Right ventricle myocardium inferior (tissue), 1 donor: ENCODE measurements at places on chromosomes 5 and 9.

DNA sequence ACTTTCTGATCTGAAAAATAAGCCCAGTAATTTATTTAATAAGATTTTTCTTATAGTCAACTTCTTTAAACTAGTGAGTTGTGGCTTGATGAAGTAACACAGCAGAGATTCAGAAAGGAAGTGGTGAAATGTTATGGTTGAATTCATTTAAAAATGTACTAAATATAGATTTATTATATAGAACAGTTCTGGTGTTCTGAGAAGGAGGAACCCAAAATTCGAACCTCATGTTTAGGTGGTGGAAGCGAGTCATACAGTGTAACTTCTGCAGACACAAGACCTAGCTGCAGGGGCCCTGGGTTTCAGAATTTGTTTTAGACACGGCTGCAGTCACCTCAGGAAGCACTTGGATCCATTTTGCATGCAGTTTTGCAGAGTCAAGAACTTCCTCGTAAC, 188.2 kb downstream of the TRIO start:
- no peak for DNase-seq

GRCh38 chr9:118263949-118264348, 559.7 kb downstream of the TLR4 start:
- no peak for DNase-seq

- peak; percentile 31 for DNase-seq
These were observed 1.1 kb downstream of the EPB41L4B start for GRCh38 chr9:109319626-109320241.

GRCh38 chr5:96683392-96683791, 21.2 kb downstream of the CAST start:
- no peak for DNase-seq

- no peak for DNase-seq
These were observed 85.4 kb downstream of the HSD17B4 start for GRCh38 chr5:119537704-119538103.

DNA sequence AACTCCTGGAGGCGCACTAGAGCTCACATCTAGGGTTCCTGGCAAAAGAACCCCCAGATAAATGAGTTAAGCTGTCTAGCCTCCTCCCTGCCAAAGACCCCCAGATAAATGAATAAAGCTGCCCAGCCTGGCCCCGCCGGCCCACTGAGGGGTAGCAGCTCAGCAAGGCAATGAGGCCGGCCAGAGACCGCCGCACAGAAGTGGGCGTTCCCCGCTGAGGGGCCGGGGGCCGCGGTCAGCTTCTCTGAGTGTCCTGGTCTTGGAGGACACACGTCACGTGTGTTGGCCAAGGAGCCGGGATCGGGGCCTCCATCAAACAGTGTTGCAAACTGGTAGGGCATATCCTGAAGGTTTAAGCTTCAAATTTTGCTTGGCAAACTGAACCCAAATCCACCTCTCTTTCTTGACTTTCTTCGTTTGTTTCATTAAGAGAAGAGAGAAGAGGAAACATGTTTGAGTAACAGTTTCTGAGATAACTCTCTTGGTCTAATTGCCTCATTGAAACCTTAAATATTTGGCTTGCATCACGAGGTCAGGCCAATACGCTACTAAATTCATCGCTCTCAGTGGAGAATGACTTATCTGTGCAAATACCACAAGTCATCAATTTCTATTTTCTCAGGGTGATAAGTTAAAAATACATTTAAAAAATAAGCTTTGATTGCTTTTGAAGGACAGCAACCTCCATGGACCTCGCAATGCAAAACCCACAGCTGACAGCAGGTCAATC, 11.7 kb upstream of the SLC12A7 start:
- no peak for DNase-seq

DNA sequence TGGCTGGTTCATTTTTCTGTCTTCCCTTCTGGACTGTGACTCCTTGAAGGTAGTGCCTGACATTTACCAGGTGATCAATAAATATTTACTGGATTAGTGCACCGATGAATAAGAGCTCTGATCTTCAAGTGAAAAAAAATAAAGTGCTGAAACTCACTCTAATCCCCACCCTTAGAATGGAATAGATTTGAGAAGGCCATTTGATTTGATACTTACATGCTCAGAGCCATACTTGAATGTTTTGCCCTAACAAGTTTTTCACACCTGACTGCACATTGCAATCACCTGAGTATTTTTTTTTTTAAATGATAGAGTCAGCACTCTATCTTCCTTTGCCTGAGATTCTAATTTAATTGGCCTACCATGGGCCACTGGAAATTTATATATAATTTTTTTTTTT, 105.7 kb downstream of the LRRC70 start:
- no peak for DNase-seq

DNA sequence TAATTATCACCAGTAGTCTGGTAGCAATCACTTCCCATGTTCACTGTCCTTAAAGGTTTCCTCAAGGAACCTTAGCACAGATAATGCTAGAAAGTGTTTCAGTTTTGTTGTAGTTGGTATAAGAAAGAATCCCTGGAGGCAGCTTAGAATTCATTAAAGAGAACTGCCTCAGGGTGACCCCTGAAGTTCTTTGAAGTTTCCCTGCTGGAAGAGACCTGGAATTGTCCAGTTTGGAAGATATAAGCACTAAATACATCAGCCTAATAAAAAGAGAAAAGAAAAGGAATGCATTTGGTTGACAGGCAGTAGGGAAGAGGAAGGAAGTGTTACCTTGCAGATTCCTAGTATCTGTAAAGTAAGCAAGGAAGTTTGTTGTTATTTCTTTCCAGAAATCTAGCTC, 999.6 kb upstream of the DMAC1 start:
- no peak for DNase-seq

GRCh38 chr9:16450578-16450977, 419.9 kb downstream of the BNC2 start:
- no peak for DNase-seq

DNA sequence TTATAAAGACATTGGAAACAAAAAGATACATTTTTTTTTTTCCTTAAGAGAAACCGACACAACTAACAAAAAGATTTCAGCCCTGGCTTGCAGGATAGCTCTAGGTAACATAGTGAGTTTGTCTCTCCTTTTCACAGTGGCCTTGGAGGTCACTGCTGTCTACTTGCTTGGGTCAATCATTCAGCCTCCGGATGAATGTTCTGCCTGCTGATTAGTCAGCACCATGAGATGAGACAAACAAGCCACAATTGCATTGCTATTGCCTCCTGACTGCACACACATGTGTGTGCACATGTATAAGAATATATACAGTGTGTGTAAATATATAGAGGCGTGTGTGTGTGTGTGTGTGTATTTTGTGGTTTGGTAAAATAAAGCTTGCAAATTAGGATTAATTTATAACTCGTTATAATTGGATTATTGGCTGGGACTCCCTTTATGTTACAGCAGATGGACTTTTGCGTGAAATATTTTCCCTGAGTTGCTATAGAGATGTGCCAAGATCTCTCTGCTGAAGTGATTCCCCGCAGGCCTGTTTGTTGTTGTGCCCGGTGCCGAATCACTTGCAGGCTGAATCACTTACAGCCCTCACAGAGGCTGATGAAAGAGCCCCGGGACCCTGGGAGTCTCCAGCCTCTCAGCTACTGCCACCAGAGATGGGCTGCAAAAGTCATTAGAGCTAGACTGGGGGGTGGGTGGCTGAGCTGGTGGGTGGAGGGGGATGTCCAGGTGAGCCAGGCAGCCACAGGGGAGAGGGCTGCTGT, 161.2 kb downstream of the FGF18 start:
- DNase-seq, result no peak

GRCh38 chr9:79145442-79145841, 426.3 kb upstream of the TLE4 start:
- DNase-seq, result no peak

DNA sequence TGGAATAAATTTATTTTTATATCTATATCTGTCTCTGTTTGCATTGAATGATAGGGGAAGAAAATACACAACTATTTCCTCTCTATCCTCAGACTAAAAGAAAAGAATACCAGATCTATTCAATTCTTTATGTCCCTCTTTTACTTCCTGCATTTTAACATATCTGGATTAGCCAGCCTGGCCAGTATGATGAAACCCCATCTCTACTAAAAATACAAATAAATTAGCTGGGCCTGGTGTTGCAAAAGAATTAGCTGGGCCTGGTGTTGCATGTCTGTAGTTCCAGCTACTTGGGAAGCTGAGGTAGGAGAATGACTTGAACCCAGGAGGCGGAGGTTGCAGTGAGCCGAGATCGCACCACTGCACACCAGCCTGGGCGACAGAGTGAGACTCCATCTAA, 182.0 kb downstream of the LURAP1L start:
- DNase-seq, result no peak

GRCh38 chr9:2403701-2404100, 217.9 kb upstream of the VLDLR start:
- no peak for DNase-seq

GRCh38 chr5:39175273-39175955, 43.9 kb downstream of the FYB1 start:
- no peak for DNase-seq

GRCh38 chr9:128317629-128318028, 4.6 kb downstream of the TRUB2 start:
- no peak for DNase-seq

DNA sequence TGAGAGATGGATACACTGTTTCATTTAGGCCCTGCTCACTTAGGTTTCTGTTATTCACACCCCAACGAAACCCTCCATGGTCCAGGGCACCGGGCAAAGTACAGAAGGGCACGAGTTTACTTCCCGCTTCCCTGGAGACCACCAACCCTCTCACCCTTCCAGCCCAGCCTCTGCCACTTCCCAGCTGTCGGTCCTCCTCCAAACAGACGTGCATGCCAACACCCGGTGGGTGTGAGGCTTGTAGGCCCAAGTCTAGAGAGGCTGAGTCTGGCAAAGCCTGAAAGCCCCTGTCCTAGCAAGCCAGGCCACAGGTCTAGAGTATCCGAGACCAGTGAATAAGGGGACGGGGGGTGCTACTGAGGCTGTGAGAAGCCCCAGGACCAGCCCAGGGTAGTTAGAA, 7.1 kb upstream of the FGFR4 start:
- DNase-seq, result no peak

DNA sequence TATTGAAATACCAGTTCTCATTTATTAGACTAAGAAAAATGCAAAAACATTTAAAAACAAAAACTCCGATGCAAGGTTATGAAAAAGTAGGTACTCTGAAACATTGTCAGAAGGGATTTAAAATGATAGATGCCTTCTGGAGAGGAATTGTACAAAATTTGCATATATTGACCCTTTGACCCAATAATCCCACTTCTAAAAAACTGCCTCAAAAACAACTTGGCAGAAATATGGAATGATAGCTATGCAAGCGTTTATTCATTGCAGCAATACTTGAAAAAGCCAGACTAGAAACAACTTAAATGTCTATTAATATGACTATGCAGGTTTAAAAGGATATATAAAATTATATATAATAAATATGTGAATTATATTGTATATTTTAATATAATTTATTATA, 118.4 kb downstream of the PLK2 start:
- DNase-seq, result no peak

DNA sequence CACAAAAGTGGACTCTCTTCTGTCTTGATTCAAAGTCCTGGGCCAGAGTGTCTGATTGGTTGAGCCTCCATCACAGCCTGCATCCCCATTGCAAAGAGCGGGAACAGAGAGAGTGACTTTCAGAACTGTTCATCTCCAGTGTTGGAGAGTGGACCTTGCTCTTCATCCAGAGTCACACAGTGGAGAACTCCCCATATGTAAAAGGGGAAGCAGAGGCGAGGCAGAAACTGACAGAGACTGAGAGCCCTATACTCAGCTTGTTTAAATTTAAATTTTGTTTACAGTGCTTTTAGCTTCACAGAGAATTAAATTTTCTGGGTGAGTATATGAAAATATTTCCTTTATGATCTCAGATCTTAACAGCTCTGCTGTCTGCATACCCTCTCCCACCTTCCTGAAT, 70.0 kb upstream of the SSBP2 start:
- no peak for DNase-seq

DNA sequence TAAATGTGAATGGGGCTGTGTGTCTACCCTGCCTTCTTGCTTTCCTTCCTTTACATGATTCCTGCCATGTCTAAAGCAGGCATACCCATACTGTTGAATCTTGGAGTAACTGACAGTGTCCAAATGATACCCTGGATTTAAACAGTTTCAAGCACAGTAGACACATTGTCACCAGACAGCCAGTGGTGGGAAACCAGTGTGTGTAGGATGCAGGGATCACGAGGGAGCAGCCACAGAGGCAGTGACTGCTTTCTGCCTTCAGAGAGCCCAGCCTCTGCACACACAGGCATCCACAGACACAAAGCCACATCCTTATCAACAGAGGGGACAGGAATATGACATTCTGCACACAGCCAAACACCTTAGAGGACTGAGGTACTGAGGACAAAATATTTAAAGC, 184.2 kb upstream of the TBCA start:
- DNase-seq, result no peak

DNA sequence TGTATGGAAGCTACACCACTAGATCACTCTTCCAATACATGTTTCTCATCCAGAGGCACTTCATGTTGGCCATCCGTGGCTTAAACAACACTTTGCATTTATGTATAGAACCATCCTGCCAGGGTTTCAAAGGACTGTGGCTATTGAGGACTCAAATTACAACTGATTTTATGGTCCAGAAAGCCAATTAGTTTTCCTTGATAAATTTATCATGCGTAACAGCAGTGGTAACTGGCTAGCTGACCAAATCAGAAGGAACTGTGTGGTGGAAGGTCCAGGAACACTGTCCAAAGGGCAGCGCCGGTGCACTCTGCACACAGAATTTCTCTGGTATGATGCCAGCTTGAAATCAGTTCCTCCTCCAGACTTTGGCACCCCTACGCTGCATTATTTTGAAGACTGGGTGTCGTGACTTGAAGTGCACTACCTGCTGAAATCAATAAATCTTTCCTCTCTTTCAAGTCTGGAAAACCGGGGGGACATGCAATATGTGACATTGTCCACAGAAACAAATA, 69.3 kb upstream of the TMEM252 start:
- DNase-seq, result no peak

DNA sequence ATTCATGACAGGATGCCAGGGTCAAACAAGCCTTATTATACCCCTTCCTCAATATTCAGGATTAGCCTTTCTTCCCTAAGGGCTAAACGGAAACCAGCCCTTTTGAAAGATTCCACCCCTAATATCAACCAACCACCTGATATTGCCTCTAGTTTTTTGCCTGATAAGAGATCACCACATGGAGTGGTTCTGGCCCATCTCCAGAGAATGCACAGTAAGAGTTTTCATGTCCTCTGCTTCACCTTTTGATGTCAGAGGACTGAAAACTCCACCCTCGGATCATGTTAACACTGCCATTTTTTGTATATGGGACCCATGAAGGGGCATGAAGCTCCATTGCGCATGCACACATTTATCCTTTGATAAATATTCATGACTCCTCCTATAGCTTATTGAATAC, 5.8 kb upstream of the LNPEP start:
- no peak for DNase-seq

GRCh38 chr9:129473523-129474244, 147.2 kb downstream of the C9orf50 start:
- peak; percentile 63 for DNase-seq

GRCh38 chr5:61277190-61277589, 54.9 kb upstream of the ZSWIM6 start:
- no peak for DNase-seq

- no peak for DNase-seq
These were observed 2.1 kb downstream of the ANP32B start for GRCh38 chr9:97985058-97985861.
